ENCODE measurements at places on chromosomes 4 and X. TPM values are rescaled to one million over a fixed set of nuclear protein-coding genes. Genes with fewer than 3 reads are reported as not detected.

RAB39B gene
- 0.73 TPM for total RNA-seq

ANOS1 gene
- total RNA-seq: 0.06 TPM

PRSS12 gene
- total RNA-seq: 0.33 TPM

C4orf50 gene
- not detected for total RNA-seq

IL1RAPL2 gene
- total RNA-seq: not detected

HTN3 gene
- total RNA-seq: not detected

MAGEB10 gene
- total RNA-seq: not detected

BRCC3 gene
- total RNA-seq: 23.3 TPM

FAM47E gene
- total RNA-seq: 0.08 TPM

MAGEA8 gene
- total RNA-seq: not detected

ELK1 gene
- 36.8 TPM for total RNA-seq

CXCL11 gene
- 0.23 TPM for total RNA-seq

FRMPD4 gene
- not detected for total RNA-seq

ZMAT1 gene
- total RNA-seq: 0.06 TPM

PRDM5 gene
- 3.3 TPM for total RNA-seq

PSAPL1 gene
- 0.09 TPM for total RNA-seq

SSX2B gene
- not detected for total RNA-seq

MAGEA2B gene
- not detected for total RNA-seq

RBM47 gene
- total RNA-seq: 19.5 TPM

DMP1 gene
- not detected for total RNA-seq

RAB41 gene
- not detected for total RNA-seq

CSAG2 gene
- not detected for total RNA-seq

STATH gene
- not detected for total RNA-seq

DEFB131A gene
- not detected for total RNA-seq

SMIM31 gene
- total RNA-seq: not detected

APOO gene
- 34.4 TPM for total RNA-seq

NRK gene
- not detected for total RNA-seq

FOXO4 gene
- total RNA-seq: 1.3 TPM

TIGD4 gene
- 0.23 TPM for total RNA-seq

SRPX2 gene
- total RNA-seq: 3.1 TPM

SERPINA7 gene
- total RNA-seq: not detected

MAGEB17 gene
- total RNA-seq: not detected

VGLL1 gene
- total RNA-seq: not detected

All from A549 treated with CpdA at 1 μM for 4 hours (cell line).